ENCODE measurements at places on chromosomes 12 and 14.

GRCh38 chr12:117165342-117165741 lies 24.9 kb downstream of the FBXO21 start:
- no peak for DNase-seq

GRCh38 chr12:97639702-97640101 lies 177.1 kb downstream of the RMST start:
- no peak for DNase-seq

- peak; percentile 56 for DNase-seq
These were observed at the start of gene MGST1 for GRCh38 chr12:16347391-16348298. Gene MGST1, plus strand, starts transcription at chr12:16347645. Its CDS starts 6,608 bp downstream, at chr12:16354253.

DNA sequence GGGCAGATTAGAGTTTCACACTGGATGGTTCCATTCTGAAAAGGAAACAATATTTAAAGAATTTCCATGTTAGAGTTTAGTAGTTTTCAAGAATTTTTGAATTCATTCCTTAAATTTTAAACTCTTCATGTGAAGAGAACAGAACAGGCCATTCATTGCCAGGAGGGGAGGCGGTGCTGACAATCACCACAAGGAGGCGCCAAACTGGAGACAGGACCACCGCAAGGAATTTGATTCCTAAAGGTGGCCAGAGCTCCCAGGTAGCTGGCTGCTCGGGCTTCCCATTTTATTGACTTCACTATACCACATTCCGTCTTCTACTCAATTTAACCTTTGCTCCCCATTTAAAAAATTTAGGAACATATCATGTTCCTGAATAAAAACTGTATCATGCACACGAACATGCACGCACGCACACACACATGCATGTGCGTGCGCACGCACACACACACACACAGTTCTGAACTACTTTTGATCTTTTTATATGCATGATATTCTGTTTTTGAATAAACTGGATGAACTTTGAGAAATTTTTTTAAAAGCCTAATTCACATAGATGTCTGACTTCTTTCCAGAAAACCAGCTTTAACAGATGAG lies 101.2 kb downstream of the NELL2 start:
- DNase-seq, result no peak

DNA sequence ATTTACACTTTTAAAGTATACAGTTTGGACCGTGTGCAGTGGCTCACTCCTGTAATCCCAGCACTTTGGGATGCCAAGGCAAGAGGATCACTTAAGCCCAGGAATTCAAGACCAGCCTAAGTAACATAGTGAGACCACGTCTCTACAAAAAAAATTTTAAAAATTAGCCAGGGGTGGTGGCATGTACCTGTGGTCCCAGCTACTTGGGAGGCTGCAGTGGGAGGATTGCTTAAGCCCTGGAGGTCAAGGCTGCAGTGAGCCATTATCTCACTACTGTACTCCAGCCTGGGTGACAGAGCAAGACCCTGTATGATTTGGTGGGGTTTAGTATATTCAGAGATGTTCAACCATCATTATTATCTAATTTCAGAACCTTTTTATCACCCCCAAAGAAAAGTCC lies 4.7 kb downstream of the EIF4B start:
- DNase-seq, result no peak

GRCh38 chr12:20446836-20447235 lies 78.5 kb downstream of the PDE3A start:
- no peak for DNase-seq

DNA sequence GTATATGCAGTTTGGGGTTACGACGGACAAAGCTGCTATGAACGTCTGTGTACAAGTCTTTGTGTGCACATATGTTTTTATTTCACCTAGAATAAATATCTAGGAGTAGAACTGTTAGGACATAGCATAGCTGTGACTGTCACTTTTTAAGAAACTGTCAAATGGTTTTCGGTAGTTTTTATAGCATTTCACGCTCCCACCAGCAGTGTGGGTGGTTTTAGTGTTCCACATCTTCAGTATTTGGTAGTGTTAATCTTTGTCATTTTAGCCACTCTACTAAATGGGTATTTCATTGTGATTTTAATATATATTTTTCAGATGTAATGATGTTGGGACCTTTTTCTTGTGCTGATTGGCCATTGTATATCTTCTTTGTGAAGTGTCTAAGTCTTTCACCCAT lies 109.1 kb upstream of the BCAT1 start:
- no peak for DNase-seq

- DNase-seq, result no peak
These were observed 245.9 kb downstream of the CHST11 start for GRCh38 chr12:104702565-104703139.

Data from tongue (tissue), 3 donors.